Stimulated activated CD4-positive, alpha-beta T cell treated with anti-CD3 and anti-CD28 coated beads, Interleukin-4, amount 100 ng/mL, for 24 hours (primary cell): ENCODE measurements at places on chromosomes 2 and 18.

DNA sequence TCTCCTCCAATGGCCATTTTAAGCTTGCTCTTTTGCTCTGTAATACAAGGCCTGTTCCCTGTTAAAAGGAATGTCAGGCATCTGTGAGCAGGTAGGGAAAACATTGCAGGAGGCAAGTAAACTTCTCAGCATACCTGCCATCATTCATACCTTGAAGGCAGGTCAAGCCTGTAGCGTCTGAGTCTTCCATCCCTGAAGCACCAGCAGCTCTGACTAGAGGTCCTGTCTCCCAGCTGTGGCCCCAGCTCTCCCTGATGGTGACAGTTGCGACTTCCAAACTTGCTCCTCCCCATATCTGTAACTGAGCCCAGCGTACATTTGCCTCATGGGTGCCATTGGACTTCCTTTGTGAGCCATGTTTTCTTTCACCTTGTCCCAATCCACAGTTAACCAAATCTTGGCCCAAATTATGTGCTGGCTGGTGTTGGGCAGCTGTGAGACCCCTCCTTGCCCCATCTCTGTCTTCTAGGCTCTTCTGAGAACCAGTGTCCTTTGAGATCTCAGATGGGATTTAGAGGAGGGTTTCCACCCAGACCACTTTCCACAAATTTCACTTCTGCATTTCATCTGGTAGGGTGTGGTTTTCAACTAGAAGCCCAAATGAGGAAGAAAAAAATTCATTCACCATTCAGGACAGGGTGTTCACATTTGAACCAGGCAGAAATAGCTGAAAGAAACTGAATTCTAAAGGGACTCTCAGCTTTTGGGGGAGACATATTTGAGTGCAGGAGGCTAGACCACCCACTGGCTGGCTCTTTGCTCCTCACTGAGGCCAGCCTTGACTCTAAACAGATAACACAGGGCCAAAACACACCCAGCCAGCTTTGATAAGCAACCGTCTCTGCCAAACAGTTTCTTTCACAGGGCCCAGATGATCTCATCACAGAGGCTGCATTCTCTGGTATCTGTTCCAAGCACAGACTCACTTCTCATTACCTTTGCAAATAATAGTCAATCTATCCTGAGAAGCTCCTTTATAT is 66.4 kb upstream of the MSH2 start:
- no peak for DNase-seq

DNA sequence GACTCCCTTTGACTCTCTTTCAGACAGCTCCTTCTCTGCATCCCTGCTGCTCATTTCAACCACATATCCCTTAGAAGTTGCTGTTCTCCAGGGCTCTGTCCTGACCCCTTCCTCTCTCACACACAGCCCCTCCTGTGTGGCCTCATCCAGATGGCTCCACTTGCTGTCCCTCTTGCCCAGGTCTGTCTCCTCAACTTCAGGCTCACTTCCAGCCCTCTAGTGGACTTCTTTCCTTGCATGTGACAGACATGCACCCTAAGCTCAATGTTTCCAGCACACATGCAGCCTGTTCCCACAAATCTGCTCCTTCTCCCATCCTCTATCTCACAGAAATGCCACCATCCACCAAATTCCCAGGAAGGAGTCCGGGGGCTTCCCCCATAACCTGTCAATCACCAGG is 9.0 kb upstream of the MRPL19 start:
- no peak for DNase-seq

DNA sequence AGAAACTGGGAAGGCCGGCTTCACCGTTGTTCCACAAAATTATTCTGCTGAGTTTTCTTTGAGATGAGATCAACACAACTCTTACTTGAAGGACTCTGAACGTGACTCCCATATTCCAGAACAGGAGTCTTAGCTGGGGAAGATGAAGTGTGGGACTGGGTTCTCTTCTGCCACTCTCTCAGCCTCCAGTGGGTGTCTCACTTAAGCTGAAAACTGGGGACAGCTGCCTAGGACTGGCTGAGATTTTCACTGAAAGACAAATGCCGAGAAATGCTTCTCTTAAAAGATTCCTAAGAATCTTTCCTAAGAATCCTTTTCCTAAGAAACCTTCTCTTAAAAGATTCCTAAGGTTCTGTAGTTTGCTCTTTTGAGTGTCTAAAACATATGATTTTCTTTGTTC is 156.6 kb upstream of the LHCGR start:
- no peak for DNase-seq

DNA sequence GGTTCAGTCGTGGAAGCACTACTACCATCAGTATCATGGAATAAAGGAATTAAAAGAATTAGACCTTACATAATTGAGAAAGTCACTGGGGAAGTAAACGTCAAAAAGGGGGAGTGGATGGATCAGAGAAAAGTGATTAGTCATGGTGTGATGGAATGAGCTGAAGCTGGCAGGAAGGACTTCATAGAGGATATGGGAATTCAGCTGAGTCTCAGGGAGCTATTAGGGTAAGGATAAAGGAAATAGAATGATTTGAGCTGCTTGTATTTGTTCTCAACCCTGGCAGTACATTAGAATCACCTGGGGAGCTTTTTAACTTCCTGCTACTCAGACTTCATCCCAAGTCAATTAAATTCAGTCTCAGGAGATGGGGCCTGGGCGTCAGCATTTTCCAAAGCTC is 53.4 kb upstream of the SETBP1 start:
- no peak for DNase-seq

DNA sequence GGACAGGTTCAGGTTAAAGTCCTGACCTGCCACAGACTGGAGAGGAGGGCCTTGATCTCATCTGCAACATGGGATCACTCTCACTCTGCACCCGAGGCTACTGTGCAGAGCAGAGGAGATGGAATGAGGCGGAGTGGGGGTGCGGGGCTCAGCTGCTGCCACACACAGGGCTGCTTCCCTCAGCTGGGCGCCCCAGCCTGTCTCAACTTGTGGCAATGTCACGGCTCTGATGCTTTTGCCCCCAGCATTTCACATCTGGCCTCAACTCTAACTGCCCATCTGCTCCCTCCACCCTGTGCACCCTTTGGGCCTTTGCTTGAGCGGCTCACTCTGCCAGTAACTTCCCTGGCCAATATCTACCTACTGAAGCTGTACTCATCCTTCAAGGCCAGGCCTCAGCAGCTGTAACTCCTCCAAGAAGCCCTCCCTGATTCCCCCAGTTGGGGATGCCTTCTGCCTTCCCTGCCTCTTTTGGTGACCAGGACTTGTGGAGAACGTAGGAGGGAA is 70.3 kb downstream of the POLR1A start:
- DNase-seq = no peak

DNA sequence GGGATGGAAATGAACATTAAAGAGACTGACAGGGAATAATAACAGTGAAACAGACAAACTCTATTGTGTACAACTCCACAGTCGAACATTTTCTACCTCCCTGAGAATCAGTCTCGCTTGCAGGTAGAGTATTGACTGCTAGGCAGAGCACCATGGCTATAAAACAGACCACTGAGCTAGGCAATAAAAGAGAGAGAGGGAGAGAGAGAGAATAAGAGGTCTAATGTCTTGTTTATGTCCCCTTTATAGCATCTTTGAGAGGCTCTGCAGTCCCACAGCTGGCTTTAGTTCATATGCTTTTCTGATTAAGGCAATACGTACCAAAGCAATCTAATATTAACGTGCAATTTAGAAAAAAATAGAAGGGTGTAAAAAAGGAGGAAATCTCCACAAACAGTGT is 652.6 kb downstream of the NRXN1 start:
- DNase-seq = no peak

- no peak for DNase-seq
Measured at GRCh38 chr18:68733707-68734106, 18.8 kb upstream of the TMX3 start.

DNA sequence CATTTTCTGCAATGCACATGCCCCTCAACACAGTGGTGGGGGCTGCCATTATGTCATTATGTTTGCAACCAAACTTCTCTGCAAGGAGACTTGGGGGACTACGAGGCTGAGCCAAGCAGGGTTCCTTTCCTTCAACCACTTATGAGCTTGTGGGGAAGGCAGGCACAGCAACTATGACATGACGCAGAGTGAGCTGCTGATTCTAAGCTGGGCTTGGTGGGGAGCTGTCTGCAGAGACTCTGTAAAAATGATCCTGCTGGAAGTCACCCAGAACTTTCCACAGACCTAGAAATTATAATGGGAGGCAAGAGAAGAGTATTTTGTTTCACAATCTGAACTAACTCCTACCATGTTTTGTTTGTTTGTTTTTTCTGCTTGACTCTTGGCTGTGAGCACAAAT is 55.6 kb downstream of the INPP5D start:
- no peak for DNase-seq

DNA sequence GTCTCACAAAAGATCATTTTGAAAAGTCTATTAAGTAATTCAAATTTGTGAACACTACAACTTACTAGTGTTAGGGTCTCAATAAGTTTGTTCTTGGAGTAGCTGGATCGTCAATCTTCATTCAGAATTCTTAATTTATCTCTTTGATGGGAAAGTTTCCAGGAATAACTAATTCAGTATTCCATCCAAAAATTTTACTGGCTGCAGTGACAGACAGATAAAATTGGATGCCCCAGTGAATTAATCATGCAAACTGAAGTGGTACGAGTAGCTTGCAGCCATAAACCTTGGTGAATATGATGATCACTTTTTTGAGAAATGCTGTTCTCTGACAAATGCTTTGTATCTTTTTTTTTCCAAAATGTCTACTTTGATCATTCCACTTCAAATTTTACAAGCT is 112.8 kb downstream of the LYPD6 start:
- DNase-seq = no peak
